Inflammatory macrophage (primary cell): ENCODE measurements at places on chromosomes 16 and 17.

DNA sequence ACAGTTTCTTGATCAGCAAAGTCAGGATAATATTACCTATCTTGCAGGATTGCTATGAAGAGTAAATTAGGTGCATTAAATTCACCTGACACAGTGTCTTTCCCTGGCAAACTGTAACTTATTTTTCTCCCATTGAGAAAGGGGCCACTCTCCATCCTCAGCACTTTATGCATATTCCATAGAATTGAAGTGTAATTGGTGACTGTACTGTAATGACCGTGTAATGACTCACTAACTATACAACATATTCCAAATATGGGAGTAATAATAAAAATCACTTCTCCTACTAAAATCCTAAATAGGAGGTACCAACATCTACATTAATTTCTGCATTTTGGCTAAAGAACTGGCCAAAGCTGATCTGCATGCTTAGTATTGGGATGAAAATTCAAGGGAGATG is 141.9 kb upstream of the NOG start:
- no peak for DNase-seq

DNA sequence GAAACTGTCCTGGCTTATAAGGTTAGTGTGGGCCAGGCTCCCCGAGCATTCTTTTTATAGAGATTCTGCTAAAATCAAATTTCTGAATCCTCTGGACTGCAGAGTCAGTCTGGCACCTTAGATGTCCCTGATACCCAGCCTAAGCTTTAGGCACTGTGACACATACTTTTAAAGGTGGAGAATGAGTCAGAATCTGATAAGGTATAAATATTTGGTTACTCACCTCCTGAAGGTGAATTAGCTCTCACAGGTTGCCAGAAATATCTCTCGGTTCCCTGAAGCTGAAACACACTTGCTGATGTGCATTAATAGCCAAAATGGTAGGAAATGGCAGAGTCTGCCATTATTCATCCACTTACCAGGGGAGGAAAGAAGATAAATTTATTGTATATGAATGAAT is 446.9 kb downstream of the UTP18 start:
- DNase-seq: no peak

- DNase-seq: peak; percentile 89
Observed at GRCh38 chr17:77098884-77099545, 41.8 kb upstream of the SEC14L1 start.

DNA sequence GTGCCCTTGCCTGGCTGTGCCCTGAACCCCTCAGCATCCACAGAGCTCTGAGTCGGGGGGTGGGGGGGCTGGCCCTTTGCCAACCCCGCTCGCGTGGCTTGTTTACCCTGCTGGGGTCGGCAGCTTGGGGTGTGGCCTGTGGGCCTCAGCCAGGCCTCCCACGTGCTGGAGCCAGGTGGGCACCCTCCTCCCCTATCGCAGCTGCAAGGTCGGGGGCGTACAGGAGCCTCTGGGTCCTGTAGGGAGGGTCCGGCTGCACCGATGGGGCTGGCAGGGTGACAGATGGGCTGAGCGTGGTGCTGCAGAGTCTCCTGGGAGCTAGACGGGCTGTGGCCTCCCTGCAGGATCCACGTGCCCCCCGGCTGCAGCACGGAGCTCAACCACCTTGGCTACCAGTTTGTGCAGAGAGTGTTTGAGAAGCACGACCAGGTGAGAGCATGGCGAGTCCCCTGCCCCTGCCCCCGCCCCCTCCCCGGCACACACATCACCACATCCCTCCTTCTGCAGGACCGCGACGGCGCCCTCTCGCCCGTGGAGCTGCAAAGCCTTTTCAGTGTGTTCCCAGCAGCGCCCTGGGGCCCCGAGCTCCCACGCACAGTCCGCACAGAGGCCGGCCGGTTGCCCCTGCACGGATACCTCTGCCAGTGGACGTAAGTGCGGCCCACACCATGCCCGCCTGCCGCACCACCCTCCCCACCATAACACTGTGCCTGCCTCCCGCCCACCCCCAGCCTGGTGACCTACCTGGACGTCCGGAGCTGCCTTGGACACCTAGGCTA is 3.6 kb downstream of the RHOT2 start:
- DNase-seq: no peak

GRCh38 chr16:19757026-19757425 is 39.0 kb downstream of the IQCK start:
- DNase-seq: no peak

GRCh38 chr17:44599298-44600175 is 42.3 kb downstream of the FZD2 start:
- no peak for DNase-seq

GRCh38 chr16:85824161-85825135 is 25.0 kb downstream of the COX4I1 start:
- peak; percentile 79 for DNase-seq

GRCh38 chr16:89103156-89103555 is 9.5 kb downstream of the ACSF3 start:
- DNase-seq: no peak

- DNase-seq: no peak
Observed at GRCh38 chr16:25097276-25097975, 14.1 kb upstream of the LCMT1 start.

GRCh38 chr16:15843635-15844279 is 13.1 kb downstream of the MYH11 start:
- DNase-seq: no peak

GRCh38 chr17:81294512-81295030 is 536 bp downstream of the SLC38A10 start:
- peak; percentile 24 for DNase-seq

- no peak for DNase-seq
Observed at GRCh38 chr16:67996666-67997065, 2.6 kb downstream of the DPEP2 start.

GRCh38 chr17:39058524-39058923 is 91.3 kb upstream of the FBXO47 start:
- no peak for DNase-seq

GRCh38 chr17:59764292-59764741 is 56.9 kb downstream of the VMP1 start:
- DNase-seq: no peak

GRCh38 chr17:63700528-63701455 is 867 bp upstream of the LIMD2 start:
- DNase-seq: peak; percentile 69

- DNase-seq: no peak
Observed at GRCh38 chr16:66265048-66265415, 101.5 kb upstream of the CDH5 start.

DNA sequence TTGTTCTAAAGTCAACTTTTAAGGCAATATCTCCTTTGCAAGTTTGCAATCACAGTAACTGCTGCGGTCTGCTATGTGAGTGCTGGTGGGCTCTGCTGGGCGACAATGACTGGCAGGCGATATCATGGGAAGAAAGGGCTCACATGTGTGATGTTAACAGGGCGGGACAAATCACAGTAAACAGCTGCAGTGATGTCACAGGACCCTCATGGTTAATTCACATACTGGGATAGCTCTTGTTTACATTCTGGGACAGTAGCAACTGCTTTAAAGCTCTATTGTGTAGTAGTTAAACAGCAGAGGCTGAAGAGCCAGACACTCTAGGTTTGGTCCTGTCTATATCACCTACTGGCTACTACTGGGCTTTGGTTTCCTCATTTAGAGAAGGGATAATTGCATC is 257.2 kb upstream of the ASIC2 start:
- no peak for DNase-seq

- DNase-seq: peak; percentile 62
Observed at GRCh38 chr17:67221062-67221998, 23.7 kb downstream of the HELZ start.

GRCh38 chr17:82787081-82787848 is 35.4 kb downstream of the TBCD start:
- no peak for DNase-seq

DNA sequence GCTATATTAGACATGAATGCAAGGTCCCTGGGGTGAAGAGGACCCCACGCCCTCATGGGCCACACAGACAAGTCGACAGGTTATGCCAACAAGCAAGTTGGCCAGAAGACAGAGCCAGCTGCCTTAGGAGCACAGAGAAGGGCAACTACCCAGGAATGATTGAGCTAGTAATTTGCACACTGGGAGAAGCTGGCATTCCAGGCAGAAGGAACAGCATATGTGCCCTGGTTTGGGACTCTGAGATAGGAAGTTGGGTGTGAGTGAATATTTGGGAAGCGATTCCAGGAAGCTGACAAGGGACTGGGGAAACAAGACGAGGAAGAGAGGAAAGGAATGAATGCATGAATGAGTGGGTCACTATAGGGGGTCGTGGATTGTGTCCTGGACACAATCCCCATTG is 203.7 kb upstream of the CDH5 start:
- no peak for DNase-seq

DNA sequence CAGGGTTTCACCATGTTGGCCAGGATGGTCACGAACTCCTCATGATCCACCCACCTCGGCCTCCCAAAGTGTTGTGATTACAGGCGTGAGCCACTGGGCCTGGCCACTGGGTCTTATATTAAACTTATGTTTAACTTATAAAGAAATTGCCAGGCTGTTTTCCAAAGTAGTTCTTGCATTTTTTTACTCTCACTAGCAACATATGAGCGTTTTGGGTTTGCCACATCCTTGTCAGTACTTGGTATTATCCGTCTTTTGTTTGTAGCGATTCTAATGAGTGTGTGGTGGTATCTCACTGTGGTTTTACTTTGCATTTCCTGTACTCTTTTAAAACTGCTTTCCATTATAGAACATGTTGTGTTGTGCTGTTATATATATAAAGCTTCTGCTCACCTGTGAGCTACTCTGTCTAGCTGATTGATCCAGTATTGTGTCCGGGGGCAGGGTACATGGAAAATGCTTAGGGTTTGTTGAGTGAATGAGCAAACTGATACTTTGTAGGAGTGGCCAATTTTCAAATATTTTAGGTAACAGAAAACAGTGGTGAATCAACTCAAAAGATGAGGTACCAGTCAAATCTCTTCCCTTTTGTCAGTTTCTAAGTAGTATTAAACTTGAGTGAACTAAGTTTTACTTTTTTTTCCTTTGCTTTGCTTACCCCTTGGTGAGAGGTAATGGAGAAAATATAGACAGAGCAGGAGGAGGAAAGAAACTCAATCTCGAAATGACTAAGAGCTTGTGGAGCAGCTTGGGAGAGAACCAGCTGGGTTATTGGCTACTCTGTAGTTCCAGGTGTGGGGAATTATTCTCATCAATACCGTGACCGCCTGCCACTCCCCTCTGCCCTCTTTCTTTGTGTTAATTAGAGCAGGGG is 75.8 kb downstream of the PITPNC1 start:
- DNase-seq: no peak
